ENCODE measurements at places on chromosomes 11 and 22.

DNA sequence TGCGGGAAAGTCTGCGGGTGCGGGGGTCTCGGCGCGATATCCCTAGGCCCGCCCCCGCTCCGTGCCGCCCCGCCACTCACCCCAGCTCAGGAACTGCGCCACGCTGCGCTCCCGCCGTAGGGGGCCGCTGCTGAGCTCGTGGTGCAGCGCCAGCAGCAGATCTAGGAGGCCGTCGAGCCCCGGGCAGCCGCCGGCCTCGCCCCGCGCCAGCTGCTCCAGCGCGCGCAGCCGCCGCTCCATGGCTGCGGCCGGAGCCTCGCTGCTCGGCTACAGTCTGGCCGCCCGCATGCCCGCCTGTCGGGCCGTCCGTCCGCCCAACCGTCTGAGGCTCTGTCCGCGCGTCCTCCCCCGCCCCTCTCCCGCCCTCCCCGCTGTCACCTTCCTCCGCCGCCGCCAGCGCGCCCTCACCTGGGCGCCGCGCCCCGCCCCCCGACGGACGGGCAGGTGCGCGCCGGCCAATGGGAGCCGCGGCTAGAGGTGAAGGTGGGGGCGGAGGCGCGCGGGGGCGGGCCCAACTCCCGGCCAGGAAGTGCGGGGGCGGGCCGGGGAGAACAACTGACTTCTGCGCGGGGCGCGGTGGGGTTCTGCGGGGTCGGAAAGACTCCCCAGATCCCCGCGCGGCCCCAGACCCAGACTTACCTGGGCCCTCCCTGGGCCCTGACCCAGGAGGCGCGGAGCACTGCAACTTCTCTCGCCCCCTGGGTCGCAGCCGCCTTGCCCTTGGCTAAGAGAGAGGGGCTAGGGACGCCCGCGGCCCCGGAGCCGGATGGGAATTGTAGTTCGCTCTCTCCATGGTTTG lies at the start of gene CDC42BPG:
TSS of gene CDC42BPG (minus strand) at position 324 of the 799 bp plus-strand sequence. CDS start at position 240, 84 bp downstream.
- DNase-seq = peak; percentile 81

DNA sequence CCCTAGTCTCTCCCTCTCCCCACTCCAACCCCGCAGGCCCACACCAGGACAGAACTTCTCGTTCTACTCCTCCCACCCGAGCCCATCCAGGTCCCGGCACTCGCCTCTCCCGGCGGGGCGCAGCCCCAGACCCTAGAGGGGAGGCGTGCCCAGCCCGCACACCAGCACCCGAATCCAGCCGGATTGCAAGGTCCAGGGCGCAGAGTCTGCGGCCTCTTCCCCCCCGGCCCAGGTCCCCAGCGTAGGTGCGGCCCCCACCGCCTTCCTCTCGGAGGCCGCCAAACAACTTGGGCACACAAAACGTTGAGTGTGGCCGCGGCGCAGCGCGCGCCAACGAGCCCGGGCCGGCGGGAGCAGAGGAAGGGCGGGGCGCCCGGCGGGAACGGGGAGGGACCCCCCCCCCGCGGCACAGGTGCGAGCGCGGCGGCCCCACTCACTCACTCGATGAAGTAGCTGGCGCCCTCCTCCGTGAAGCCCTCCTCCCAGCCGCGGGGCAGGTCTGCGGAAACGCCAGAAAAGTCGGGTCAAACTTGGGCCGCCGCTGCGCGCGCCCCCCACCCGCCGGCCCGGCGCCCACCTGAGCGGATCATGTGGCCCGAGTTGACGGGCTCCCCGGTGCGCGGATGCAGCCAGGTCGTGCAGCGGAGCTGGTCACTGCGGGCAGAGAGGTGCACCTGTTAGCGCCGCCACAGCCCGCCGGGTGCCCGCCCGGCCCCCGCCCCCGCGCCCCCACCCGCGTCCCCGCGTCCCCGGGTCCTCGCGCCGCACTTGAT lies 480 bp downstream of the PLEKHA7 start:
- DNase-seq = no peak

DNA sequence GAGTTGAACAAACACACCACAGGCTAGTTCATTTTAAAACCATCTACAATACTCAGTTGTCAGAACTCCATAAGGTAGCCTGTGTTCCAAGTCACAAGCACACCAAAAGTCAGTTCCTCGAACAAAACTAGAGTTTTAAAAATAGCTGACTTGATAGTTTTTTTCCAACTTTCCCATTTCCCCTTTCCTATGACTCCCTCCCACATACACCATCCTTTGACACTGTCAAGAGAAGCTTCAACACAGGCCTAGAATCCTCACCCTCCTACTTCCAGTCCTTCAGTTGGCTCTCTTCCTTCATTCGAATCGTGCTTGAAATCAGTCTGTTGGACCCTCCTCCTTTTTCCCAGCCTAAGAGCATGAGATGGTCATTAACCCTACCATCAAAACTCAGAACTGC lies 105.7 kb upstream of the AKIP1 start:
- no peak for DNase-seq

GRCh38 chr11:133951327-133952198 lies 5.2 kb downstream of the IGSF9B start:
- DNase-seq = no peak

GRCh38 chr11:62172294-62172693 lies 17.7 kb upstream of the SCGB1D1 start:
- DNase-seq = no peak

- DNase-seq = no peak
Measured at GRCh38 chr22:49087198-49087597, 740.5 kb downstream of the BRD1 start.

GRCh38 chr22:43819931-43820640 lies 8.0 kb upstream of the EFCAB6 start:
- no peak for DNase-seq

- DNase-seq = no peak
Measured at GRCh38 chr11:70281156-70281609, 10.7 kb downstream of the PPFIA1 start.

DNA sequence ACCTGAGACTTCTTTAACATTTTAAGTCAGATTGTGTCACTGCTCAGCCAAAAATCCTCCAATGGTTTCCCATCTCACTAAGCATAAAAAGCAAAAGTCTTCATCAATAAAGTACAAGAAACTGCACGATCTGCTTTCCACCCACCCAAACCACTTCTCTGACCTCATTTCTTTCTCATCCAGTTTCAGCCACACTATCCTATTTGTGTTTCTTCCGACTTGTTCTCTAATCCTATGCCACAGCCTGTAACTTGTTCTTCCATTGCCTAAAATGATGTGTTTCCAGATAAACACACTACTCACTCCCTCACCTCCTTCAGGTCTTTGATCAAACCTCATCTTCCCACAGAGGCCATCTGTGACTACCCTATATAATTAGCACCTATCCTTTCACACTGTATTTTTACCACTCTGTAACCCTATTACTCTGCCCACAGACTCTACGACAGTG lies 28.4 kb downstream of the ARHGAP32 start:
- DNase-seq = no peak

Measured in activated CD8-positive, alpha-beta memory T cell treated with anti-CD3 and anti-CD28 coated beads, Interleukin-2, amount 50 U/mL, for 48 hours (primary cell).